ENCODE measurements at places on chromosomes 1 and 21. TPM values are rescaled to one million over a fixed set of nuclear protein-coding genes. Genes with fewer than 3 reads are reported as not detected.
A peak's percentile ranks its signal among the peaks of the same experiment; 100 is the strongest.

THEM5 gene
- not detected for polyA plus RNA-seq

RABGGTB gene
- 1.5 TPM for polyA plus RNA-seq

GRCh38 chr1:197774466-197775281, 606 bp downstream of the DENND1B start:
- peak; percentile 61 for DNase-seq
- no peaks in the 10 kb centered on the region for H3K36me3 ChIP-seq
- peak overlapping the region; percentile 96 for H3K4me3 ChIP-seq
- peak overlapping the region; percentile 100 for H3K27ac ChIP-seq
- H3K4me1 ChIP-seq = peaks cover 76% of the 10 kb centered on the region

- DNase-seq = no peak
- no peak overlapping the region for H3K4me3 ChIP-seq
- H3K4me1 ChIP-seq = no peaks in the 10 kb centered on the region
- no peaks in the 10 kb centered on the region for H3K36me3 ChIP-seq
- H3K27ac ChIP-seq = no peak overlapping the region
Observed at GRCh38 chr1:29349871-29350491, 113.7 kb downstream of the PTPRU start.

BRINP3 gene
- not detected for polyA plus RNA-seq

DNA sequence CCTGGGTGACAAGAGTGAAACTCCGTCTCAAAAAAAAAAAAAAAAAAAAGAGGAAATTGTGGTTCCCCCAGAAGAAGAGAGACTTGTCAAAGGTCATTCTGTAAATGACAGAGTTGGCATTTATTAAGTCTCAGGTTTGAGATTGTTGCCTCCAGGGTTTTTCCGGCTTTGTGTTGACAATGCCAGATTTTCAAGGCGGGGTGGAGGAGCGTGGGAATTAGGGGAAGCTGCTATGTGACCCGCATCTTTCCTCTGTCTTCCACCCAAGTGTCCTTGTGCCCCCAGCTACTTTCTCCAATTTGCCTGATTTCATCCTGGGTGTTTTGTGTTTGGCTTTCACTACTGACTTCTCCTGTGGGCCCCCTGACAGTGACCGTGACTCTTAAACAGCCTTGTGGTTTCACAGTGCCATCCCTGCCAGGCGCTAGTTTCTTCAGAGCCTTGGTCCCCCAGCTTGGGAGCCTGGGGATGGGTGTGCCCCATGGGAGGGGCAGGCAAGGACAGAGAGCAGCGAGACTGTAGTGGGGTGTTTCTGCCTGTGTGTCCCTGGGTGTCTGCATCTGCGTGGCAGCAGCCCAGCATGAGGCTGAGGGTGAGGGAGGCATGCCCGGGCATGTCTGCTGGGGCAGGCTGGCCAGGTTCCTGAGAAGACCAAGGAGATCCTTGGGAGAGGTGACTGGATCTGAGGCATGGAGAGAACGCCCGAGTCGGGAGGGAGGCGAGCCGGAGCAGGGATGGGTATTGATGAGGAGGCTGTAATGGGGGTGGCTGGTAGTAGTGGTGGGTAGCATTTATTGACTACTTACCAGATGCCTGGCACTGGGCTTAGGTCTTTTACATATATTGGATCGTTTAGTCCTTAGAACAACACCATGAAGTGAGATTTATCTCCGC, 46.3 kb downstream of the IER5 start:
- peaks cover 64% of the 10 kb centered on the region for H3K4me1 ChIP-seq
- H3K27me3 ChIP-seq = peaks cover 7% of the 10 kb centered on the region
- H3K36me3 ChIP-seq = no peaks in the 10 kb centered on the region
- peak; percentile 29 for DNase-seq
- peak overlapping the region; percentile 62 for H3K4me3 ChIP-seq

- no peak overlapping the region for H3K4me3 ChIP-seq
- H3K27ac ChIP-seq = no peak overlapping the region
- no peak for DNase-seq
Observed at GRCh38 chr1:171814692-171815091, 26.6 kb upstream of the DNM3 start.

DNA sequence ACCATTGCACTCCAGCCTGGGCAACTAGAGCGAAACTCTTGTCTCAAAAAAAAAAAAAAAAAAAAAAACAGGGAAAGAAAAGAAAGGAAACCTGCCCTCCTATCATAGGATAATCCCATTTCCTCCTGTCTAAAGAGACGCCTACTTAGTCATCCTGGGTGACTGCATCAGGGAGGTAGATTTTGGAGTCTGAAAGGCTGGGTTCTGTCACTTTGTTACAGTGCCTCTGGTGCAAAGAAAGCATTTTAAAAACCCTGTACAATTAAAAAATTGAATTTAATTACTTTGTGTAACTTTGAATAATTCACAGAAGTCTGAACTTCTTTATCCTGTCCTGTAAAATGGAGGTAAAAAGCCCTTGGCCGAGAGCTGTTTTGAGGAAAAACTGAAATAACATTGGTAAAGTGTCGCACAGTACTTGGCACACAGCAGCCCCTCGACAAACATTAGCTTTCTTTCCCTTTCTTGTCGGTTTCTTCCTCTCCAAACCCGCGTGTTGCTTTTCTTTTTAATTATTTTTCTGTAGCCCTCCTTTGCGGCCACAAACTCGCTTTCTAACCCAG, 657 bp upstream of the HDAC1 start:
- no peak for DNase-seq
- peaks cover 38% of the 10 kb centered on the region for H3K4me1 ChIP-seq
- H3K4me3 ChIP-seq = peak overlapping the region; percentile 99
- peak overlapping the region; percentile 93 for H3K27ac ChIP-seq

DNA sequence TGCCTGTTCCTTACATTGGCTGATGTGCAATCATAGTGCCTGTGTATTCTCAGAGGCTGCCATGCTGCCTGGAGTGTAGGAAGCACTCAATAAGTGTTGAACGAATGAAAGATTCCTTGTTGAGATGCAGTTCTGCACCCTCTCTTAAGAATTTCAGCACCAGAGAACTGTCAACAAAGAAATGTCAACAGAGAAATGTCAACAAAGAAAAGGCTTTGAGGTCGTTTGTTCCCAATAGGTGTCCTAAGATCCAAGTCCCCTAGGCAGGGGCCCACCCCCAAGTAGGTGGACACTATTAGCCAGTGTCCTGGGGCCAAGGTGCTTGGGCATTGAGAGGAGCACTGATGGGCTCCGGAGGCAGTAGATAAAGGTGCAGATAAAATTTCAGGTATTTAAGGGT, 12.6 kb downstream of the KCND3 start:
- H3K4me1 ChIP-seq = no peaks in the 10 kb centered on the region
- no peak overlapping the region for H3K4me3 ChIP-seq
- DNase-seq = no peak
- no peaks in the 10 kb centered on the region for H3K36me3 ChIP-seq
- H3K27me3 ChIP-seq = peaks cover 18% of the 10 kb centered on the region

OR4F29 gene
- polyA plus RNA-seq = not detected

- DNase-seq = peak; percentile 2
- no peaks in the 10 kb centered on the region for H3K36me3 ChIP-seq
- H3K27ac ChIP-seq = no peak overlapping the region
- H3K27me3 ChIP-seq = peaks cover 4% of the 10 kb centered on the region
Observed at GRCh38 chr1:221263831-221264767, 384.9 kb downstream of the HLX start.

KRTAP7-1 gene
- not detected for polyA plus RNA-seq

- peaks cover 6% of the 10 kb centered on the region for H3K4me1 ChIP-seq
- H3K27me3 ChIP-seq = peaks cover 19% of the 10 kb centered on the region
- peak; percentile 34 for DNase-seq
- no peak overlapping the region for H3K27ac ChIP-seq
- peak overlapping the region; percentile 27 for H3K4me3 ChIP-seq
Observed at GRCh38 chr1:212514782-212515181, 82.1 kb downstream of the NENF start.

DNA sequence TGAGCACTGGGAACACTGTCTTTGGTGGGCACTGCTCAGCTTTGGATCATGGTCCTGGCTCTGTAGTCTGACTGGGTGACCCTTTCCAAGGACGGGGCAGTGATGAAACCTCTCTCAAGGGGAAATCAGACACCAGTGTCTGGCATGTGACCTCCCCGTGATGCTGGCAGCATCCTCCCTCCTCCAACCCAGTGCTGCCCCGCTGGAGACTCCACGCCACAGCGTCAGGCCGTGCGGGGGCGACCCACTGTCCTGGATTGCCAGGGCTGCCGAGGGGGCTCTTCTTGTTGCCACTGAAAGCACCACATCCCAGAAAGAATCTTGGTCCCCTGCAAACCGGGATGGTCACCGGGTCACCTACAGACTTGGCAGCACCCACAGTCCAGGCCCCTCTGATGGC, 146.4 kb upstream of the ARHGEF16 start:
- no peaks in the 10 kb centered on the region for H3K36me3 ChIP-seq
- H3K27me3 ChIP-seq = no peaks in the 10 kb centered on the region
- no peak overlapping the region for H3K4me3 ChIP-seq
- DNase-seq = no peak

- H3K27me3 ChIP-seq = peaks cover 1% of the 10 kb centered on the region
- no peak overlapping the region for H3K4me3 ChIP-seq
- H3K36me3 ChIP-seq = no peaks in the 10 kb centered on the region
Observed at GRCh38 chr1:3135073-3135702, 66.2 kb downstream of the PRDM16 start.

CD84 gene
- polyA plus RNA-seq = 3.0 TPM

DNA sequence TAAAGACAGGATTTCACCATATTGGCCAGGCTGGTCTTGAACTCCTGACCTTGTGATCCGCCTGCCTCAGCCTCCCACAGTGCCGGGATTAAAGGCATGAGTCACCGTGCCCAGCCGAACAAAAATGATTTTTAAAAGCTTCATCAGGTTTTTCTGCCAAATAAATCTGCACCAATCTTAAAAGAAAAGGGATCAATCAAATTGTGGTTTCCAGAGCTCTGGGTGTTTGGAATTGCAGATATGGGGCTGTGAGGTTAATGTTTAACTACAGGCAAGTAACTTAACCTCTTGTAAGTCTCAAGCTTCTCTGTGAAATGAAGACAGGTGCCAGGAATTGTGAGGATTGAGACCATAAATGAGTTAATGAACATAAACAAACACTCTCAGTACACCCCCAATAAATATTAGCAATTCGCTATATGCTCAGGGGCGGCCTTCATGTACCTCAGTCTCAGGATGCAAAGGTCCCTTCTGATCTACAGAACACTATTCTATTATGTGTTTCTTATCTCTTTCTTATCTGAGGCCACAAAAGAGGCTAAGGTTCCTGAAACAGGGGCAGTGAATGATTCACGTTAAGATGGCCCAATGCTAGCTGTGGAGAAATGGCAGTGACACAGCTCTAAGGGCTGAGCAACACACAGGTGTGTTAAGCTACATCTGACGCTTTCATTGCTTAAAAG, 7.1 kb upstream of the GNPAT start:
- no peak overlapping the region for H3K4me3 ChIP-seq
- peaks cover 25% of the 10 kb centered on the region for H3K36me3 ChIP-seq
- no peak for DNase-seq
- no peak overlapping the region for H3K27ac ChIP-seq
- peaks cover 38% of the 10 kb centered on the region for H3K4me1 ChIP-seq

IFNLR1 gene
- 0.42 TPM for polyA plus RNA-seq

ANKRD65 gene
- not detected for polyA plus RNA-seq

DNA sequence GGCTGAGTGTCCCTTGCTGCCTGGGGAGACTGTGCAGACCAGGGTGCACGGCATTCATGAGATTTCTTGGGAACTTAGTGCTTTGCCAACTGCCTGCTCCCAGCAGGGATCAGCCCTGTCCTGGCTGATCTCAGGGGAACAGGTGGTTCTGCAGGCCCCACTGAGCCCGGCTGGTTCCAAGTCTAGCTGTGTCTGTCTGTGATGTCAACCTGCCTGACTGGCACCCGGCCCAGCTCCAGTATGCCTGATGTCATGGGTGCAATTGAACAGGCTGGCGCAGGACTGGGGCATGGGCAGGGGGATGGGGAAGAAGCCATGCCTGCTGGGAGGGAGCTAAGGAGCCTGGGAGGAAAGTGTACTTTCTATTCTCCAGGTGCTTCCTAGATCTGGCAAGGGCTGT, 227.1 kb downstream of the GRIK3 start:
- H3K4me1 ChIP-seq = no peaks in the 10 kb centered on the region
- no peaks in the 10 kb centered on the region for H3K36me3 ChIP-seq
- no peak overlapping the region for H3K27ac ChIP-seq

GRCh38 chr21:36254106-36254941, 65.7 kb upstream of the MORC3 start:
- H3K27ac ChIP-seq = peak overlapping the region; percentile 68
- H3K27me3 ChIP-seq = no peaks in the 10 kb centered on the region
- no peak for DNase-seq
- H3K36me3 ChIP-seq = peaks cover 44% of the 10 kb centered on the region

DNA sequence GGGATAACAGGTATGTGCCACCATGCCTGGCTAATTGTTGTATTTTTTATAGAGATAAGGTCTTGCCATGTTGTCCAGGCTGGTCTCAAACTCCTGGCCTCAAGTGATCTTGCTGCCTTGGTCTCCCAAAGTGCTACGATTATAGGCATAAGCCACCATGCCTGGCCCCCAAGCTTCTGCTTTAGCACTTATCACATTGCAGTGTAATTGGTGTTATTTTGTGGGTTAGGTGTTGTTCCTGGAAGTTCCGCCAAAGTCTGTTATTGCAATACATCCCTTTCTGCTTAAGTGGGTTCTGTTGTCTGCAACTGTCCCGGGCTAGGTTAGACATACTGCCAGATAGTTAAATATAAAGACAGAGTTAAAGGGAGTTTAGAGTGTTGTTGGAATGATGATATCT, 3.4 kb downstream of the ZCCHC17 start:
- peaks cover 9% of the 10 kb centered on the region for H3K36me3 ChIP-seq
- peaks cover 58% of the 10 kb centered on the region for H3K4me1 ChIP-seq
- DNase-seq = peak; percentile 78
- peak overlapping the region; percentile 70 for H3K4me3 ChIP-seq
- H3K27me3 ChIP-seq = no peaks in the 10 kb centered on the region

FAAH gene
- 2.8 TPM for polyA plus RNA-seq

GRCh38 chr1:34987018-34987417, 1.9 kb upstream of the TMEM35B start:
- DNase-seq = no peak
- no peaks in the 10 kb centered on the region for H3K36me3 ChIP-seq
- no peak overlapping the region for H3K4me3 ChIP-seq

DNA sequence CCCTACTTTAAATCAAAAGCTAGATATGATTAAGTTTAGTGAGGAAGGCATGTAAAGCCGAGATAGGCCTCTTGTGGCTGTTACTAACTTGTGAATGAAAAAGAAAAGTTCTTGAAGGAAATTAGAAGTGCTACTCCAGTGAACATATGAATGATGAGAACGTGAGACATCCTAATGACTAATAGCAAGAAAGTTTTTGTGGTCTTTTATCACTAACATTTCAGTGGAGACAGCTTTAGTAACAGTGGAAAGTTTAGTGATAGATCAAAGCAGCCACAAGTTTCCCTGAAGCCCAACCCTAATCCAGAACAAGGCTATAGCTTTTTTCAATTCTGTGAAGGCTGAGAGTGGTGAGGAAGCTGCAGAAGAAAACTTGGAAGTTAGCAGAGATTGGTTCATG, 73.6 kb upstream of the LRRC8B start:
- H3K27me3 ChIP-seq = peaks cover 2% of the 10 kb centered on the region
- H3K4me3 ChIP-seq = no peak overlapping the region
- no peaks in the 10 kb centered on the region for H3K36me3 ChIP-seq
- no peaks in the 10 kb centered on the region for H3K4me1 ChIP-seq
- DNase-seq = no peak

GRCh38 chr21:45439901-45440461, 35.0 kb downstream of the COL18A1 start:
- no peak overlapping the region for H3K27ac ChIP-seq
- peaks cover 4% of the 10 kb centered on the region for H3K4me1 ChIP-seq
